GM03348 (cell line): ENCODE measurements at places on chromosomes 2 and 18.
A peak's percentile ranks its signal among the peaks of the same experiment; 100 is the strongest.

- peak; percentile 79 for DNase-seq
These were observed 157.2 kb downstream of the MIB1 start for GRCh38 chr18:21897811-21898210.

GRCh38 chr2:233386382-233387041 lies 32.2 kb downstream of the DGKD start:
- DNase-seq, result peak; percentile 53

DNA sequence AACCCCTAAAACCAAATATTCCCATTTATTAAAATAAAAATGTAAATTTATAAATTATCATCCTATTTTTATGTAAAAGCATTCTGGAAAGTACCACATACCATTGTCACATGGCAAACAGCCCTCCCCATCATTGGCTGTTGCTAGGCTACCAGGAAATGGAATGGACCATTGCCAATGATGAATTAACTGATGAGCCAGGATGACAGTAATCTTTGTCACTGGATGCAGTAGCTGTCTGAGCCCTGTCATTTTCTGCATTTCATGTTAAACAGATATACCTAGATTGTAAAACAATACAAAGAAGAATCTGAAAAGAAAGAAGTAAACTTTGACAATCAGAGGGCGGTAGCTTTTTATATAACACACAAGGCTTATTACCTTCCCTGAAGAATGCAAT lies 641.4 kb downstream of the BCL11A start:
- no peak for DNase-seq

- DNase-seq, result no peak
These were observed 122.2 kb upstream of the MAP3K20 start for GRCh38 chr2:172953411-172953810.

DNA sequence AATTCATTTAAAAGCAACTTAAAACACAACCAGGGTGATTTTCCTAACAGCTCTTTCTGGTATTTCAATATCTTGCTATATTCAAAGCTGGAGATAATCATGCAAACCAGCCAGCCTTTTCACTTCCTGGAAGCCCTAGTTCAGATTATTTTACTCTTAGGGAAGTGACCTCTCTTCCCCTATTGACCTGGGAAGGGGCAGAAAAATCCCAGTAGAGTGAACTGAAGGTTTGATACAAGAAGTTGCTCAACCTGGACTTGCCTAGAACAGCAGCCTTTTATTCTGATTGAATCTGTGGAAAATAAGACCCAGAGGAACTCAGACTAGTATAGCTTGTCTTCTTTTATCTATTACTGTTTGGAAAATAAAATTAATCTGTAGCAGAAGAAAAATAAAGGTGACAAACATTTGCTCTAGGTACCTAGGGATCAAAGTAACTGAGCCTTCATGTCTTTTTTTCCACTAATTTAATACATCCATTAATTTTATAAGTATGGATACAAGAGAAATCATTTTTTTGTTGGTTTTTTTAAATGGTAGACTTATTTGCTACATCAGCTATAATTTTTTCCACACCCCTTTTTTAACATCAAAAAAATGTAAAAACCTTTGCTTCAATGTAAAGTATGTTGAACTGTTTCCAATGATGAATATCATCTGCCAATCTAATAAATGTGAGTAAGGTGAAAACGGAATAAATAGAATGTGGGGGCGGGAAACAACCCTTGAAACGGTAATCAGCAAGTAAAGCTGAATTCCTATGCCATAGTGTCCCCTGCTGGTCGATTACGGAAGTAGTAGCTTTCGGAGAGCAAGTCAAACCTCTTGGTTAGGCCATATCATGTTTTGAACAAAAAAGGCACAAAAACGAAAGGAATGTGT lies 629.9 kb downstream of the NRXN1 start:
- DNase-seq, result peak; percentile 31

DNA sequence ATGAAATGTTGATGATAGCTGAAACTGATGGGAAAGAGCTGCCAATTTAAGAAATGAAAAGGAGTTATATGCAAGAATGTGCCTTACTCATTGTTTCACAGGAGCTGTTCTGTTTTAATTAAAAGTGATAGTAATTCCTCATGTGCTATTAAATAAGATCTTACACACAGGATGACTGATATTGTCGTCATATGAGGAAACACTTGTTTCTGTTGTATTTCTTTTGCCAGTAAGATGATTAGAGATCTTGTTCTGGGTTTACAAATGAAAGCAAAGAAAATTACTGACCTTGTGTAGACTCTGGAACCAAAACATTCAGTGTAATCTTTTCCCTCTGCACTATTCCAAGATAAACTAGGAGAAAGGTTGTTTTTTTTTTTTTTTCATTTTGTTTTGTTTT lies 123.6 kb downstream of the MAP3K20 start:
- no peak for DNase-seq

GRCh38 chr2:30164131-30164925 lies 17.5 kb downstream of the YPEL5 start:
- DNase-seq, result no peak

DNA sequence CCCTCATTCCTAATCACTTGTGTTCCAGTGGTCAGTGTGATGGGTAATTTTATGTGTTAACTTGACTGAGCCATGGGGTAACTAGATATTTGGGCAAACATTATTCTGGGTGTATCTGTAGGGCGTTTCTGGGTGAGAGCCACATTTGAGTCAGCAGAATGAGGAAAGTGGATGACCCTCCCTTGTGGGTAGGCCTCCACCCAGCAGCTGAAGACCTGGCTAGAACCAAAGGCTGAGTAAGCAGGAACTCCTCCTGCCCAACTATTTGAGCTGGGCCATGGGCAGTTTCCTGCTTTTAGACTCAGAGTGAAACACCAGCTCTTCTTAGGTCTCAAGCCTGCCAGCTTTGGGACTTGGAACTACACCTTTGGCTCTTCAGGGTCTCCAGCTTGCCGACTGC lies 141.8 kb downstream of the ACKR3 start:
- peak; percentile 80 for DNase-seq

GRCh38 chr2:211447548-211447947 lies 891.1 kb downstream of the CPS1 start:
- no peak for DNase-seq

- no peak for DNase-seq
These were observed 2.1 kb downstream of the RHBDD1 start for GRCh38 chr2:226837787-226838603.

- no peak for DNase-seq
These were observed 66.7 kb downstream of the EMILIN2 start for GRCh38 chr18:2913398-2914005.

GRCh38 chr2:74851191-74851566 lies 17.3 kb downstream of the HK2 start:
- peak; percentile 20 for DNase-seq

DNA sequence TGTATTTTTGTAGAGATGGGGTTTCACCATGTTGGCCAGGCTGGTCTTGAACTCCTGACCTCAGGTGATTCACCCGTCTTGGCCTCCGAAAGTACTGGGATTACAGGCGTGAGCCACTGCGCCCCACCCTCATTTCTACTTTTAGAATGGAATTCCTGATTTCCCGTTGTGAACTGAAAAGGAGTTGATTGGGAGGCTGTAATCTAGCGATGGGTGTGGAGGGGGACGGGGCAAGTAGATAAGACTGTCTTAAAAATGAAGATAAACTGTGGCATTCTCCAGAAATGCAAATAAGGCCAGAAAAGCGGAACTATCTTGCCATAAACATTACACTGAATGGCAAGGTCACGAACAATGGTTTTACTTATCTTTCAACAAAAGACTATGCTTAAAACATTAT lies 135.4 kb downstream of the TRIB2 start:
- DNase-seq, result no peak

DNA sequence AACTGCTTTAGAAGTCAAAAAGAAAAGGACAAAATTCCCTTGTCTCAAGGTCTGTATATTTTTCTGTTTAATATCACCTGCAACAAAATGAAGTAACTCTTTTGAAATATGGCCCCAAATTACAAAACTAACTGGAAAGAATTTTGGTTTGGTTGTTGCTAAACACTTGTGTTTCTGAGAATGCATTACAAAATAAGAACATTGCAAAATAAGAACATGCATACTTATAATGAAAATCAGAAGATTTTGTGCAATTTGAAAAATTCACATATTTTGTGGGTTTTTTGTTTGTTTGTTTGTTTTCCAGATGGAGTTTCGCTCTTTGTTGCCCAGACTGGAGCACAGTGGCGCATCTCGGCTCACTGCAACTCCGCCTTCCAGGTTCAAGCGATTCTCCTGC lies 21.8 kb downstream of the NDUFB3 start:
- DNase-seq, result peak; percentile 26

DNA sequence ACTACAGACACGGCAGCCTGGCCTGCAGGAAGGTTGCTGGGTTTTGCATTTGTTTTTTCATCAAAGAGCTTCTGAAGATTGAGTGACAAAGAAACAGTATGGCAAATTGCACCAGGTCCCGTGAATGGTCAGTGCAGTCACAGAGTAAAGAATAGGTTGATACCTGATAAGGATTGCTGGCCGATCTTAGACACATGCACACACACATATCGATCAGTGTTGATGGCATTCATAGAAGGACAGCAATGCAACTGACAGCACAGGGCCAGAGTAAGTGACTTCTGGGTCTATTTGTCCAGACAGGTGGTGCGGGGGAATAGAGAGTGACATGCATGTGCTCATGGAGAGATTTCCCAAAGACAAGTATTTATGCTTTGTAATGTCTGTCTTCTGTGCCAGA lies 42.8 kb downstream of the NRP2 start:
- DNase-seq, result no peak

DNA sequence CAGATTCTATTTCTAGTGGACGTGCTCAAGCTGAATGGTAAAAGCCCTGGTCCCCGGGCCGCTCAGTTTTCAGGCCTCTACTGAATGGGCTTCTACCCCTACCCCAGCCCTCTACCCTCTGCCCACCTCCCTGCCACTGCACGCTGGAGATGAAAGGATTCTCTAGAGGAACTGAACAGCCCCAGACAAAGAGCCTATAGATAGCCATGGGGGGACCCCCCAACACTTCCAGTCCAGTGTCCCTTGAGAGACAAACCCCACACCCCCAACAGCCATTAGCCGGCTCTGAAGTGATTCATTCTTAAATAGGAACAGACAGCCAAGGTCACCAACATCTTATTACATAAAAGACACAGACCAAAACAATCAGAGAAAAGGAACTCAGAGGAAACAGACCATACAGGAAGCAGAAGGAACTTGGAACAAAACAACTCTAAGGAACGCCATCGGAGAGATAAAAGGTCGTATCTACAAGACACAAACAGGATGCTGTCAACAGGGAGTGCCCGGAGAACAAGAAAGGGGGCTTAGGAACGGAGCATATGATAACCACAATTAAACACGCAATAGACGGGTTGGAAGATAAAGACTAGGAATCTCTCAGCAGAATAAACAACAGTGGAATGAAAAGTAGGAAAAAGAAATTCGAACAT lies 23.5 kb downstream of the TMEM37 start:
- DNase-seq, result no peak

GRCh38 chr2:10502803-10503107 lies 54.6 kb upstream of the ODC1 start:
- no peak for DNase-seq

- no peak for DNase-seq
These were observed 184.5 kb downstream of the INO80D start for GRCh38 chr2:205901491-205901890.

- DNase-seq, result no peak
These were observed 3.0 kb downstream of the RBM45 start for GRCh38 chr2:178115271-178115670.

GRCh38 chr18:58020567-58021107 lies 23.4 kb upstream of the NEDD4L start:
- no peak for DNase-seq

GRCh38 chr18:6943143-6943542 lies 174.5 kb downstream of the LAMA1 start:
- DNase-seq, result no peak

DNA sequence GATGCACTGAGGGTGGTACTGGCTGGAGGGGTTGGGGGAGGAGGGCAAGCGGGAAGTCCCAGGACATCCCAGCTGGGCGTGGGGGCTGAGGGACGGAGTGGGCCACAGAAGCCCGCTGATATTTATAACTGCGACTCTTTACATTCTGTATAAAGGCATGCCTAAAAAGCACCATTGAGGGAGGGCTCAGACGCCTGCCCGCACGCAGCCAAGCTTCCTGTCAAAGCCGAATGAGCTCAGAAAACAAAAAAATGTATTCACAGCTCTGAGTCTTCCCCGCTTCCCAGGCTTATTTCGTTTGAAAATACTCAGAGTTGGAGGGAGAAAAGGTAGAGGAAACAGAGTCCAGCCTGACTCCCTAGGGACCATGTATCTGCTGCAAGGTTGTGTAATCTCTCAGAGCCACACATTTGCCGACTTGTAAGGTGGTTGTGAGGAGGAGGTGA lies 170.1 kb upstream of the HAAO start:
- no peak for DNase-seq

GRCh38 chr2:122261911-122262310 lies 506.5 kb downstream of the TSN start:
- DNase-seq, result no peak

DNA sequence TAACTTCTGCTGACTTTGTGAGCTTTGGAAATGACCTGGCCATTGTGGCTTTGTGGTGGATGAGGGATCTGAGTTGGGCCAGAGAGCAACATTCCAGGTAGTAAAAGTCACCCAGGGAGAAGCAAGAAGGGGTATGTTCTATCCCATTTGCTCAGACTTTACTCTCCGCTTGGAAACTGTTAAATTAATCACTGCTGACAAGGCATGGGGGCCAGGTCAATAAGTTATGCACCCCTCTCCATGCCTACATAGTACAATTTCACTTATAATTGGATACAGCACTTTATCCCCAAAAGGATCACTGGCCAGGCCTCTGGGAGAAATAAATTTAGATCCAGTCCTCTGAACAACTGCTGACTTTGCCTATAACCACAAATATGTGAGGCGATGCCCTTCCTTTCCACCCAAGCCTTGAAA lies 92.1 kb downstream of the RPRM start:
- no peak for DNase-seq

DNA sequence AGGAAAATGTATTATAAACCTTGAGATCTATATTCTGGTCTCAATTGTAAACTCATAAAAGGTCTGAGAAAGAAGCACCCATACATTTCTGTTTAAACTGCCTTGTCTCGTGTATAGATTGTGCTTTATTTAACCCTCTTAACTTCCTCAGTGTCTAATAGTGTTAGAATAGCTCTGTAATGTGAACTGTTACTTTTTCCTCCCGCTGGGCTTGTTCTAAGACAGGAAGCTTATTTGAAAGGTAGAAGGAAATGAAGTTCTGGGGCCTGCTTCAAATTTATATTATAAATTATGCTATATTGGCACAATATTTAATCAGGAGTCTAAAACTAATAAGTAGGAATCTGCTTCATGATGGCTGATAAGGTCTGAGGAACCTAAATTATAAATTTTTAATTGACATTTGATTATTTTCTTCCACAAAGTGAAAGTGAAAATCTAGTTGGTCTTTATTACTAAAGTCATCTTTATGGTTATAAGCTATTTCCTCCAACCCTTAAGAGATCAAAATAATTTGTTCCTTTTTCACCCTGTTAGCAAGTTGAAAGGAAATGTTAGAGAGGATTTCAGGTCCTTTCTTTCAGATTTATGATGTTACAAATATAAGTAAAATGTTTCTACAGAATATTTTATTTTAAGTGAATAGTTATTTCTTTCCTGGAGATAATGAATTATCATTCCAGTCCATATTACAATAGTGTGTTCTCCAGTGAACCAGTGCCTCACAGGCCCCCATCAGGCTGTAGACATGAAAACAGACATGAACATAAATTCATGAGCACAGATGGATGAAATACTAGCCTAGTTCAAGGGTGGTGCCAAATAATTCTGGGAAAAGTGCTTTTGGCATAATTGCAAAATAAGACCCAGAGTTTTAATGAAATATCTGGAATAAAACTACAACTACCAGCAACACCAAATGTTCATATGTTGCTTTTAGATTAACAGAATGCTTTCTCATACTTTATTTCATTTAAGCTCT lies 7.9 kb downstream of the MFSD6 start:
- DNase-seq, result no peak
